ENCODE measurements at places on chromosomes 4 and X. TPM values are rescaled to one million over a fixed set of nuclear protein-coding genes. Genes with fewer than 3 reads are reported as not detected.

DNA sequence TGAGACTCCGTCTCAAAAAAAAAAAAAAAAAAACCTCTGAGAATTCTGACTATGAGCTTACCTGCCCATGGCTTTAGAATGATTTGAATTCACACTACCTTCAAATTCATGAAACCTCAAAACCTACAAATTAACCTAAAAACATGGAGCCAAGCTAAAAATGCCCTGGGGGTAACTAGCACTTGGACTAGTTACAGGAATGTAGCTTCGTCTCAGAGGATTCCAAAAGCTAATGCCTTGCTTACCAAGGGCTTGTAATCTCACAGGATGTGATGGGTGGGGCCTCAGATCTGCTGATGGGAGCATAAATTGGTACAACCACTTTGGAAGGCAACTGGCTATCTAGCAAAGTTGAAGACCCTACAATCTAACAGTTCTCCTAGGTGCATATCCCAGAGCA, 79.4 kb upstream of the SPRY1 start:
- no peak for DNase-seq

- DNase-seq, result no peak
Measured at GRCh38 chr4:169103966-169104412, 93.9 kb upstream of the CBR4 start.

DNA sequence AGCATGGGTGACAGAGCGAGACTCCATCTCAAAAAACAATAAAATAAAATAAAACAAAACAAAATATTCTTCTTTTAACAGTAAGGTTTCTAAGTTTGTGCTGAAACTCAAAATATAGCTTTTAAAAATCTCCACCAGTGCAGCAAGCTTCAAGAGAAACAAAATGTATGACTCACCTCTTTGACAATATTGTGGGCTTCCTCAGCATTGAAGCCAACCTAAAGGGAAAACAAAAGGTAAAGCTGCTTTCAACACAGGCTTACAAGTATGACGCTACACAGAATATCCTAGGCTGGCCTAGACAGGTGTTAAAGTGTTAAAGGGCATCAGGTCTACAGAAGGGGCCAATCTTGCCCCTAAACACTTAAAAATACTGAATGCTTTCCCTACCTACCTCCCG, 1.2 kb downstream of the DYNLT3 start:
- no peak for DNase-seq

DNA sequence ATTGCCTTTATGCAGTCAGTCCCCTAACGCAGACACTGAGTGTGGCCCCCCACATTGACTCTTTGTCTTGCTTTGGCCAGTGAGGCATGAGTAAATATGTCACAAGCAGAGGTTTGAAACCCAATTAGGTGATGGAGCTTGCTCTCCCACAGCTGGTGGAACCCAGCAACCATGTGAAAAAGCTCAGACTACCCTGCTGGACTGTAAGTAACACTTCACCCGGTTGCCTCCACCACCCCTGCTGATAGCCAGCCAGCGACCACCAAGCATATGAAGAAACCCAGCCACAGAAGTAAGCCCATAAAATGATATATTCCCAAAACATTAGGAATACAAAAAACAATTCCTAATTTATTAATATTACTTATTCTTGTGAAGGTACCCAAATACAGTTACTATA, 21.6 kb upstream of the PDCL2 start:
- DNase-seq, result no peak

GRCh38 chr4:69362351-69362750, 82.1 kb downstream of the UGT2B28 start:
- no peak for DNase-seq

- DNase-seq, result no peak
Measured at GRCh38 chrX:153989973-153990655, 17.6 kb downstream of the TMEM187 start.

DNA sequence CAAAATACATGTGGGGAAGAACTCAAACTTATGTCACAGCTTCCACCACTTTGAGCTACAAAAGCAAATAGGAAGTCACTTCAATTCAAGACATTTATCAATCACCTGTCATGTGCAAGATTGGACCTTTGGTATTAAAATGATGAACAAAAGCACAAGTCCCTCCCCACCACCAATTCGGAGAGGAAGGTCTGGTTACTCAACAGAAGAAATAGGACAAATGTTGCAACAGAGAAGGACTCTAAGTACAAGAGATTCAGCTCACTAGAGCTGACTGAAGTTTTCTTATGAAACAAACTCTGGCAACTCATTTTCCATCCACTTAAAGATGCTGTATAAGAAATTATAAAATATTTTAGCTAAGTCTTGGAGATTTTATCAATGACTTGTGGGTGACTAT, 16.0 kb upstream of the MMRN1 start:
- no peak for DNase-seq

DNA sequence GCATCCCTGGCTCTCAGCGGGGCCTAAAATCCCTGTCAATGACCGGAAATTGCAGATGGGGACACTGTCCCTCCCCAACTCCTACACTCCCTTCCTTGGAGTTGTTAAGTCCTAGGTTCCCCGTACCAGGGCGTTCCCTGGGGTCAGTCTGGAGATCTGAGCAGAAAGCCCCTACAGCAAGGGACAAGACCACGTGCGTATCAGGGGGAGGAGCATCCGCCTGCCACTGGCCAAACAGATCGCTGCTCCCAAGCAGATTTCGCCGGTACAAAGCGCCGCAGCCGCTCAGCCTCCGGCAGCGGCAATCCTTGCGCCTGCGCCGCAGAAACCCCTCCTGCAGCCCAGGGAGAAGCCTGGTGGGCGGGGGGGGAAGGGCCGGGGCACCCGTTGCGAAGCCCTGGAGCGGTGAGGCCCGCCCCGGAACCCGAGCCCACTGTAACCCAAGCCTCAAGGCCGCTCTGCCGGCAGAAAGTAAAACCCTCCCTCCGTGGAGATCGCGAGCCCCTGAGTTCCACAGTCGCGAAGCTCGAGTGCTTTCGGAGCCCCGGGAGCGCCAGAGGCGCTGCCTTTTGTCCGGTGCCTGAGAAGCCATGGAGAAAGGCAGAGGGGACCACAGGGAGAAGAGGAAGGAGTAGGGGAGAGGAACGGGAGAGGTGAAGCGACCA, 2.7 kb downstream of the CRMP1 start:
- peak; percentile 15 for DNase-seq

DNA sequence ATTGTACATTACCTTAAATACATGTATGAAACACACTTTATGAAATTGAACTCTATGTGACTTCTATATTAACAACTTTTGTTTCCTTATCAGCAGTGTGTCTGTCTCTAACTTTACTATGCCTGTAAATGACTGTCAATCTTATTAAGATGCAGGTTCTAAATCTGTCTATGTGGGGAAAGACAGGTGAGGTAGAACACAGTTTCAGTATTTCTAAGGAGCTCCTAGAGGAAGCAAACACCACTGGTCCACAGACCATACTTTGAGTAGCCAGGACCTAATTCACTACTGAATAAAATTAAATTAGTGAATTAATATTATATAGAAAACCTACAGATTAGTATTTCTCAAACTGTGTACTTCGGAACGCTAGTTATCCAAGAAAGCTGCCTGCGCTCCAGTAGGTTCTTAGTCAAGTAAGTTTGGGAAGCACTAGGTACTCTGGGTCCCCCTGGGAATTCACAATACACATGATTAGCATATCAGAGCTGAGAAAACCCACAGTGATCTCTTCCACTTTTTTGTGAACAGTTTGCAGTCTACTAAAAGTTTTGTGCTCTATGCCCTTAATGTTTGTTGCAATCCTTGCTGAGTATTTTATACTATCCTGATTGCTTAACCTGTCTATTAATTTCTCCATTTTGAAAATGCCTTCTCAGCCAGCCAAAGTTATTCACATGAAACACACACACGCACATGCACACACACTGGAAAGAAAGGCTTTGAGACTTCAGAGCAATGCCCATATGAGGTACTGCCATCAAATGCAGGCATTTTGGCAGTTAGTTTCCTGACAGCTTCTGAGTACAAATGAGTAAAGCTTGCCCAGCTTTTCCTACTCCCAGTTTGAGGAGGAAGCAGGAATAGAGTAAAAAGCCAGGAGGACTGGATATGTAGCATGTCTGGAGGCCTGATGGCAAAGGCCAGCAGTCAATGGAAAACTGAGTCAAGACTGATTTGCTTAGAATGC, 133.6 kb upstream of the CPEB2 start:
- DNase-seq, result no peak

GRCh38 chr4:95363966-95364365, 184.8 kb downstream of the UNC5C start:
- DNase-seq, result peak; percentile 13

DNA sequence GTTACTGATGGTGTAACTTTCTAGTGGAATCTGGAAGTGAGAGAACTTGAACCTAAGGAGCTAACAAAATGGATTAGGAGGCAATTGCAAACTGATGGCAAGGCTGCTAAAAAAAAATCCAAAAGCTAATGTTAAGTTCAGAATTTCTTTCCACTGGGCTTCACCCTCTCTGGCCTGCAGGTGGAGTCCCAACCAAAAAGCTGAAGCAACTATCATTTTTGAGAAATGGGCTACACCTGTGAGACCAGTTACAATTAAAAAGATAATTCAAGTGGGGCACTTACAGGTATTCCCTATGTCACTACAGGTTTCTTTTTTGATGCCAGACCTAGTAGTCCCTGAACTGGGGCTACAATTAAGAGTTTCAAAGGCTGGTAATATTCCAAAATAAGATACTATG, 142.1 kb upstream of the FTHL17 start:
- DNase-seq, result no peak

- no peak for DNase-seq
Measured at GRCh38 chrX:37796805-37797204, 16.9 kb downstream of the CYBB start.

DNA sequence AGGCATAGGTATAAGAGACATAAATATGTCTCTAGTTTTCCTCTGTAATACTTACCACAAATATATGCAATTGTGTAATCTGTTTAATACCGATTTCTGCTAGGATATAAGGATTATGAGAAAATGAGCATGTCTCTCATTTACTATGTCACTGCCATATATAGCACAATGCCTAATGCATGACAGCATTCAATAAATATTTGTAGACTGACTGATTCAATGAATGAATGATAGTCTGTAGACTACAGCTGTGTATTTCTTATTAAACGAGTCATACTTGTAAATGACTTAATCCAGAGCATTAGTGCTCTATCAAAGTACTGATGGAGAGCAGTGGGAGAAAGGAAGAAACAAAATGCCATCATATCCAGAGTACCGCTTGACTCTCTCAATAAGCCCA, 175.6 kb downstream of the PPP3CA start:
- DNase-seq, result peak; percentile 31

GRCh38 chr4:67375291-67375690, 170.0 kb downstream of the CENPC start:
- no peak for DNase-seq

GRCh38 chr4:36243355-36244256, 708 bp downstream of the ARAP2 start:
- no peak for DNase-seq

DNA sequence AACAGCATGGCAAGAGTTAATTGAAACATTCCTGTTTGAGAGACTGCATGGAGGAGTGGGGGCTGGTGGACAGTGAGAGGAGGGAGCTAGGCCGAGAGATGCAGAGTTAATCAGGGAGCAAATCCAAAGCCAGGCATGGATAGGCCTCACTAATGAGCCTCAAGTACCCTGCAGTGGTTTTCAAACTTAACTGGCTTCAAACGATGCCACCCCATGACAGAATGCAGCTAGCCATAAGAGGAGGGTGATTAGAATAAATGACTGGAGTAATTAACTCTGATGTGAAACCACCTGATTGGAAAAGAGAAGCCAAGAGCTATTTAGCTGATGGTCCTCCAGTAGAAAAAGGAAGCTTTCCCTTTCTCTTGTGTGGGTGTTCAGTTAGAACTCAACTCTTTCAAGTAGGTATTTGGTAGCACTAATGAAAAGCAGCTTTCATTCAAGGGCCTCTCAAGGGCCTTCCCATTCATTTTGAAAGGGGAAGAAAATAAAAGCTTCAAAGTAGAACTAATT, 215.4 kb upstream of the MAB21L2 start:
- no peak for DNase-seq

- DNase-seq, result no peak
Measured at GRCh38 chr4:73867783-73868182, 1.4 kb upstream of the CXCL1 start.

- DNase-seq, result no peak
Measured at GRCh38 chr4:763922-764321, 58.3 kb downstream of the PCGF3 start.

The CENPVL2 gene
- not detected for total RNA-seq

The ZXDA gene
- total RNA-seq, result 4.8 TPM

The MTTP gene
- total RNA-seq, result 0.06 TPM

The SUPT20HL1 gene
- total RNA-seq, result not detected

The TMPRSS11A gene
- total RNA-seq, result not detected

The PITX2 gene
- total RNA-seq, result 60.5 TPM

The ASB11 gene
- not detected for total RNA-seq

The CCNA2 gene
- 165 TPM for total RNA-seq

The CSN1S1 gene
- total RNA-seq, result not detected

The GUCY1A1 gene
- total RNA-seq, result not detected

The SLITRK4 gene
- total RNA-seq, result 3.0 TPM

The MAGEB17 gene
- 0.13 TPM for total RNA-seq
